CD4-positive, alpha-beta T cell treated with Interleukin-17A for 4 hours (primary cell): ENCODE measurements at places on chromosomes 12 and 14.

GRCh38 chr12:46604684-46605083 is 221.1 kb downstream of the SLC38A4 start:
- no peak for DNase-seq

DNA sequence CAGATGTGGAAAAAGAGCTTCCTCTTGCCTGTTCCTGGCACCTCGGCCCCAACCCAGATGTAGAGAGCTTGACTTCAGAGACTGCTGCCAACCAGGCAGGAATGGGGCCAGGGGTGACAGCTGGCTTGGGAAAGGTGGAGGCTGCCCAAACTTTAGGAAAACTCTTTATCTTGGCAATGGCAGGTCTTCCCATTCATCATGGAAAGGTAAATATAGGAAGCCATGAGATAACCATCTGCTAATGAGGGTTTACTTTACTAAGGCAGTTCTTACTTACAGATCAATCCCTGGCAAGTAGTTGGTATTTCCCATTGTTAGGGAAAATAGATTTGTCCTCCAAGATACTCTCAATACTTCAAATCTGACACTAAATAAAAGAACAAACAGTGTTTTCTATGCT is 143.1 kb upstream of the NUDT4 start:
- DNase-seq: no peak

GRCh38 chr12:63752841-63753240 is 26.9 kb upstream of the RXYLT1 start:
- DNase-seq: no peak

DNA sequence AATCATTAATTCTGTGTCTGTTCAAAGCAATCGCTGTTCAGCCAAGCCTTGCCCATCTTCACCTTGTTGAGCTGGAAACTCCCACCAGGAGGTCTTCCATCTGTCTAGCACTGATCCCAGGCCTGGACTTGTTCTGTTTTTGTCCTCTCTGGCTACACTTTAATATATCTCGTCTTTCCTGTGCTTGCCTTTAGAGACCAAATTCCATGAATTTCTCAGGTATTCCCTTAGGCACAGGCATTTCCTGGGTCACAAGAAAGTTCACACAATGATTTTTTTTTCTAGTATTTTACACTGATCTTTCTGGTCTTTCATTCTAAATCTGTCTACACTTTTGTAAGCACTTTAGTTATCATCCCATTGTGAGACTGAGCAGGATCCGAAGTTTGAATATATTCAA is 116.4 kb upstream of the CCND2 start:
- no peak for DNase-seq

- DNase-seq: no peak
Measured at GRCh38 chr12:63018273-63018672, 83.3 kb upstream of the PPM1H start.
